ENCODE measurements at places on chromosomes 7 and 10.

DNA sequence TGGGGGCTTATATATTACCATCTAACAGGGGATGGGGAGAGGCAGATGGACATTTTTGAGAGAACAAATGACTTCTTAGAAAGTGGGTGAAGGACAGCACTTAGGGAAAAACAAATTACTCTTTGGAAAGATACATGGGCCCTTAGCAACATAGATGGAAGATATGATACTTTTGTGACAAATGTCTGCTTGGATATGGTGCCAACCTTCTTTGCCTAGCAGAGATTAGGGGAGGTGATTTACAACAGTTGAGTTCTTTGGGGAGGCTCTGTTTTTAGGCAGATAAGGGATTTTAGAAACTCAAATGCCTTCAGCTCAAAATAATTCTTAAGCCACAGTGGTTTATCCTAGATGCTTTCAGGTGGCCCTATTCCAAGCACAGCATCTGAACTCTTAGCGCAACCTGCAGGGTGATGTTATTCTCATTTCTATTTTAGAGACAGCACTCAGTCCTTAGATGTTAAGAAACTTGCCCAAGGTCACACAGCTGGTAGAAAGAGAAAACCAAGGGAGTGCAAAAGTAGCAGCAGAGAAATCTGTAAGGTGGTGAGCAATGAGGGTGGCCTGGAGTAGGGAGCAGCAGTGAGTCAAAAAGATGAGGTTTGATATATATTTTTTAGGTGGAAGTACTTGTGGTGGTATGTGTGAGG lies 75.1 kb upstream of the KMT2E start:
- no peak for DNase-seq

GRCh38 chr7:46369933-46370654 lies 449.0 kb upstream of the IGFBP3 start:
- no peak for DNase-seq

- DNase-seq: no peak
These were observed 9.4 kb upstream of the GET4 start for GRCh38 chr7:867001-867405.

GRCh38 chr7:85322252-85322651 lies 135.4 kb upstream of the SEMA3D start:
- no peak for DNase-seq

GRCh38 chr7:30147785-30148184 lies 13.0 kb downstream of the MTURN start:
- DNase-seq: no peak

DNA sequence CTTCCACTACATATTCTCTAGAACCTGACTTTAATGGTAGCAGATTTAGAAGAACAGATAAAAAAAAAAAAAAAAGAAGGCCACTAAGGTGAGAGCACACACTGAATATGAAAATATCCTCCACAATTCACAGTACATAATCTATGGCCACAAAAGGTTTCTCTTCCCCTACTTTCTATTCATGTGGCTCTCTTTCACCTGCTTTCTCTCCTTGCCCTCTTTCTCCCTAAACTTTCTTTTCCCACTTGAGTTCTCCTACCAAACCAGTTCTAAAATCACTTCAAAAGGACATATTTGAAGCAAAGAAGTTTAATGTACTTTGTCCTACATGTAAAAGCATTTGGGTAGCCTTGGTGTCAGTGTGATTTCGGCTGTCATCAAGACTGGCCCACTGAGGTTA lies 18.5 kb upstream of the DLX6 start:
- no peak for DNase-seq

- DNase-seq: no peak
These were observed 29.4 kb downstream of the RRP12 start for GRCh38 chr10:97371696-97372095.

GRCh38 chr7:131097662-131098376 lies 229.9 kb upstream of the MKLN1 start:
- no peak for DNase-seq

GRCh38 chr7:80137410-80137809 lies 2.8 kb downstream of the GNAI1 start:
- DNase-seq: no peak

- no peak for DNase-seq
These were observed 78.9 kb downstream of the SVIL start for GRCh38 chr10:29555746-29556481.

GRCh38 chr7:151843181-151843580 lies 33.7 kb downstream of the PRKAG2 start:
- no peak for DNase-seq

DNA sequence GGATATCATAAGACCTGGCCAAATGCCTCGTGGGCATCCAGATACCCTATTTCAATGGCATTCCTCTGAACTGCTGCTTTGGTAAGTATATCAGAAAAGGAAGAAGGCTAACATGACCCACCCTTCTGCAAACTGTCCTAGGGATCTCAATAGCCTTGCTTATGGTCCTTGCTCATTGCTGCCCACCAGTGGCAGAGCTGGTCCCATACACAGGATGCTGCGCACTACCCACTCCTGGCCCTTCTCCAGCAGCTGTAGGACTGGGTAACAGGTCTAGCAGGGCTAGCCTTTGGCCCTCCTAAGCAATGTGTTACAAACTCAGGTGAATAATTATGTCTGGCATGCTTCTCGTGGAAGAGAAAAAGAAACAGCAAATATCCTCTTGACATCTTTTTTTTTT lies 72.5 kb downstream of the C10orf90 start:
- peak; percentile 22 for DNase-seq

- no peak for DNase-seq
These were observed 6.0 kb upstream of the NPVF start for GRCh38 chr7:25234336-25234735.

DNA sequence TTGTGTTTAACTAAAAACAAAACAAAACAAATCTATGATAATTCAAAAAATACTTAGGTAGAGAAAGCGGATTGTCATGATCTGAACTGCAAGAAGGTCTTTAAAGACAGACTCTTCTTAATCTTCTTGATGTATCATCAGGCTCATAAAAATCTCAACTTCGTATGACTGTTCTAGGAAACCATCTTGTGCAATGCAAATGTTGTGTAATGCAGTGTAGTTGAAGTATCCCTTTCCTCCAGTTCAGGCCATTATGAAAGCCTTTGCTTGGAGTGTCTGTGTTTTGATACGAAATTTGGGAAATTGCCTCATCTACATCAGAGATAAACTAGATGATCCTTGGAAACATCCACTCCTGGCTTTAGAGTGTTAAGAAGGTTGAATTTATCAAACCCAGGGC lies 30.9 kb downstream of the CDK1 start:
- no peak for DNase-seq

DNA sequence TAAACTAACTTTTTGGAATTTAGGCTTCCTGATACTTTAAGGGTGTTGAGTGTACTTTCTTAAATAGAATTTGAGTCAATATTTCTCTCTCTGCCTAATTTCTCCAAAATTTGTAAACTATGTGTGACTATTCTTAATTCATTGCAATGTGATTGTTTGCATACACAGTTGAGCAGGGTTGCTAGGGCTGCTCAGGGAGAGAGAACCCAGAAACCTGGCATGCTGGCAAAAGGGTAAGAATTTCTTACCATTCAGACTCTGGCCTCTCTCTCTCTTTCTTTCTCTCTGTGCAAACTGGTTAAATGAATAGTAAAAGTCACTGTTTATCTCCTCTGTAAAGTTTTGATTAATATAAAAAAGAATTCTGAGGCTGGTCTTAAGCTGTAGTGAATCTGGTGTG lies 51.0 kb upstream of the NAMPT start:
- DNase-seq: no peak

DNA sequence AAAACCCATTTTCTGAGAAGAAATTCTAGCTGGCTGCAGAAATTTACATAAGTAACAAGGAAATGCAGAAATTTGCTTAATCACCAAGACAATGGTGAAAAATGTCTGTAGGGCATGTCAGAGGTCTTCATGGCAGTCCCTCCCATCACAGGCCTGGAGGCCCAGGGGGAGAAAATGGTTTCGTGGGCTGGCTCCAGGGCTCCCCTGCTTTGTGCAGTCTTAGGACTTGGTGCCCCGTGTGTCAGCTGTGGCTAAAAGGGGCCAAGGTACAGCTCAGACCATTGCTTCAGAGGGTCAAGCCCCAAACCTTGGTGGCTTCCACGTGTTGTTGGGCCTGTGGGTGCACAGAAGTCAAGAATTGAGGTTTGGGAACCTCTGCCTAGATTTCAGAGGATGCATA lies 215.9 kb downstream of the GPR158 start:
- DNase-seq: no peak

- DNase-seq: no peak
These were observed 49.9 kb downstream of the CALML3 start for GRCh38 chr10:5574642-5575131.

- DNase-seq: no peak
These were observed 32.4 kb downstream of the ITIH5 start for GRCh38 chr10:7634142-7634894.

GRCh38 chr7:25726170-25726780 lies 425.7 kb upstream of the NFE2L3 start:
- no peak for DNase-seq

DNA sequence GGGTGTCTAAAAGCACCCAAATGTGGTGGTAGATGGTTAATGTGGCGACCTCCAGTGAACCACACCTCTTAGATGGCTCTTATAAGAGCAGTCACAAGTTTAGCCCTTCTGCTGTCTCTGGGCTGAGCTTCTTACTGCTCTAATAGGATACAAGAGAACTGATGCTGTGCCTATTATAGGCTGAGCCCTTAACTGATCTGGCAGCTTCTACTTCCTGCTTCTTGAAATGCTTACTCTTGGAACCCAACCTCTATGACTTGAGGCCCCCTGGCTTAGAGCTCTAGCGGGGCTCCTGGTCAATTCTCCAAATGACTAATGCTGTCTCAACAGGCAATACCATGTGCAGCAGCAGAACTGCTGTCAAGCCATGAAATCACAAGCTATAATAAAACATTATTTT lies 35.0 kb upstream of the LSM8 start:
- no peak for DNase-seq
